ENCODE measurements at places on chromosomes 6 and 20.
A peak's percentile ranks its signal among the peaks of the same experiment; 100 is the strongest.

DNA sequence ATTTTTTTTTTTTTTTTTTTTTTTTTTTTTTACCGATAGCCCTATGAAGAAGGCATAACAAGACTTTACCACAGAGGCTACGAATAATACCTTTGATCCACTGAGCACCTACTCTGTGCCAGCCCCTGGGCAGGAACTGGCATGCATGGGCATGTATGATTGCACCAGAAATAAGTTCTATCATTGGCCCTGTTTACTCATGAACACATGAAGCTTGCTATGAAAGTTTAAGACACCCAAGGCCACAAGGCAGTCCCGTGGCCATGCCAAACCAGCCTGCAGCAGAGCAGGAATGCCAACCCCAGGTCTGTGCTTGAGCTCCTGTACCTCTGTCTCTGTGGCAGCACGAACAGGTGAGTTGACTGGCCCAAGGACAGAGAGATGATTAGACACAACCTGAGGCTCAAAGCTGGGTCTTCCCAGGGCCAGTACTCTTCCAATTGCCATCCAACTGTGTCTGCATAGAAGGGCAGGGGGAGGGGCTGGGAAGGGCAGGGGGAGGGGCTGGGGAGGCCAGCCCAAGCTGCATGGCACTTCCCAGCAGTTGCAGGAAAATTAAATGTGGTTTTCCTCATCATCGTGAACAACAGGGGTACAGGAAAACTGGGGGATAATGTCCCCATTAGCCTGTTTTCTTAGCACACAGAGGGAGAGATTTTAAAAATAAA lies 63.5 kb downstream of the LRFN2 start:
- no peak for DNase-seq

DNA sequence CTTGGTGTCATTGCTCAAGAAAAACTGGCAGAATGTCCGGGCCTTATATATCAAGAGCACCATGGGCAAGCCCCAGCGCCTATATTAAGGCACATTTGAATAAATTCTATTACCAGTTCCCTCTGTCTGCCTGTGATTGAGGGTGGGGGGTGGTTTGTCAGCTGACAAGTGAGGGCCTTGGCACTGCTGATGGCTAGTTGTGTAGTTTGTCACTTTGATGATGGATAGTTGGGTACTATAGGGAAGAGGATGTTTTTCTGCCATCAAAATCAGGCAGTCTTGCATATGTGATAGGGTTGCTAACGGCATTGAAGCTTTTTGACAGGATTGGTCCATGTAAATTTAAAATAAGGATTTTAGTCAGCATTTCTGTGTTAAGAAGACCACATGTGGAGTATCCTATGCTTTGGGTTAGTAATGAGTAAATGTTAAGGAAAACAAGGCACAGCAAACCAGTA lies 2.5 kb downstream of the RPL10A start:
- DNase-seq = no peak

- DNase-seq = no peak
Observed at GRCh38 chr6:118685823-118686449, 34.5 kb upstream of the CEP85L start.

- no peak for DNase-seq
Observed at GRCh38 chr6:36823421-36824096, 15.7 kb downstream of the CPNE5 start.

- no peak for DNase-seq
Observed at GRCh38 chr6:144265390-144265789, 19.7 kb upstream of the UTRN start.

DNA sequence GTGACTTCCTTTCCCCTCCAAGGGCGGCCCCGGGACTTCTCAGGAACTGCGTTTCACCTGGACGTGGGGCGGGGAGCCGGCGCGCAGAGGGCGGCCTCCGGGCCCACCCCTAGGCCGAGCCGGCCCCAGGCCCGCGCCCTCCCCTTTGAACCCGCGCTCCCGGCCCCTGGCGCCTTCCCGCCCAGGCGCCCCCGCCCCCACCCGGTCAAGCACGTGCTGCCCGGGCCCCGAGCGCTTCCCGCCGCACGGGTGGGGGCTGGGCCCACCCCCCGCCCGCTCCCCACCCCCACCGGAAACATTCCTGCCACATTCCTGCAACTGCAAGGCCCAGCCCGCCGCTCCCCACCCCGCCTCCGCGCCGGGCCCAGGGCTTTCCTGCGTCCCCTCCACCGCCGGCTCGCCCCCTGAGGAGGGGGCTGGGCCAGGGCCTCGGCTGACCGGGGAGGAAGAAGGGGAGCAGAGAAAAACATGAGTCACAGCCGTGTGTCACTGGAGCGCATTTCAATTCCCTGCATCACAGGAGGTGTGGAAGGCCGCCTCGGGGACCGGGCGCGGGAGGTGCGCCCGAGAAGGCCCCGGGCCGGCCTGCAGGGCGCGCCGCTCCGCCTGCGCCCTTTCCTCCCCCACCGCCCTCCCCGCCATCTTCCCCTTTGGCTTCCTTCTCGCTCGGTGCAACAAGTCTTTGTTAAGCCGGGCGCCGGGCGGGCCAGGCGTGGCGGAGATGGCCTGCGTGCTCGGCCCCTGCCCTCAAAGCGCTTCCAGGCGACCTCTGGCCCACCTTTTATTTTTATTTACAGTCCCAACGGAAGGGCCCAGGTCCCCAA lies 1.2 kb upstream of the HMGA1 start:
- DNase-seq = peak; percentile 50
